A549 treated with CpdA at 1 μM for 4 hours (cell line): ENCODE measurements at places on chromosomes 6 and 20. TPM values are rescaled to one million over a fixed set of nuclear protein-coding genes. Genes with fewer than 3 reads are reported as not detected.

The SIRPD gene
- not detected in 5 replicates for total RNA-seq

The AVP gene
- not detected in 5 replicates for total RNA-seq

The CRNKL1 gene
- 23.0 to 23.7 TPM (median 23.3 TPM) in 5 replicates for total RNA-seq

The GSTA3 gene
- not detected in 5 replicates for total RNA-seq

The PABPC1L gene
- 14.2 to 20.2 TPM (median 17.9 TPM) in 5 replicates for total RNA-seq

The PAQR8 gene
- 0.49 to 1.1 TPM (median 0.89 TPM) in 5 replicates for total RNA-seq

The PLA2G7 gene
- 0.03 to 0.07 TPM in 2 of 5 replicates, not detected in the others for total RNA-seq

The TPD52L1 gene
- total RNA-seq, result 42.4 to 51.4 TPM (median 42.9 TPM) in 5 replicates

The WFDC12 gene
- not detected in 5 replicates for total RNA-seq

The CRISP3 gene
- total RNA-seq, result not detected in 5 replicates
